Left cardiac atrium (tissue), 4 donors: ENCODE measurements at places on chromosomes 3 and 15.

DNA sequence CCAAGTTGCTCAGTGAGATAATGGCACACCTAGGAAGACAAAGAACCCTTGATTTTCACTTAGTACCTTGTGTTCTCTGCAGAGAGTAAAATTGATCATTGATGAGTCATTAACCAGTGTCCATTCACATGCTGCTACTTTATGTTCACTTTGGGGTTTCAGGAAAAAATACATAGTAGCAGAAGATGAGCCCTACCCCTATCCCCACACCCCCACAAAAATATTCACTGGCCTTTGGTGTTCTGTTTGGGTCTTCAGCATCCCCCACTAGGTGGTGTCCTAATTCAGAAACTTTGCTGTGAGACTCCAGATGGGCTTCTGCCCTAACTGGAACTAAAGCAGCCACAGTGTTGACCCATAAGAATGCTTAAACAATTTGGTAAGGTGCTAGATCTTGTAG is 178.8 kb downstream of the KLHL25 start:
- DNase-seq: no peak

GRCh38 chr3:169060037-169060436 is 603.5 kb downstream of the MECOM start:
- DNase-seq: no peak

- DNase-seq: no peak
Observed at GRCh38 chr15:42152921-42153698, 3.3 kb downstream of the PLA2G4F start.

DNA sequence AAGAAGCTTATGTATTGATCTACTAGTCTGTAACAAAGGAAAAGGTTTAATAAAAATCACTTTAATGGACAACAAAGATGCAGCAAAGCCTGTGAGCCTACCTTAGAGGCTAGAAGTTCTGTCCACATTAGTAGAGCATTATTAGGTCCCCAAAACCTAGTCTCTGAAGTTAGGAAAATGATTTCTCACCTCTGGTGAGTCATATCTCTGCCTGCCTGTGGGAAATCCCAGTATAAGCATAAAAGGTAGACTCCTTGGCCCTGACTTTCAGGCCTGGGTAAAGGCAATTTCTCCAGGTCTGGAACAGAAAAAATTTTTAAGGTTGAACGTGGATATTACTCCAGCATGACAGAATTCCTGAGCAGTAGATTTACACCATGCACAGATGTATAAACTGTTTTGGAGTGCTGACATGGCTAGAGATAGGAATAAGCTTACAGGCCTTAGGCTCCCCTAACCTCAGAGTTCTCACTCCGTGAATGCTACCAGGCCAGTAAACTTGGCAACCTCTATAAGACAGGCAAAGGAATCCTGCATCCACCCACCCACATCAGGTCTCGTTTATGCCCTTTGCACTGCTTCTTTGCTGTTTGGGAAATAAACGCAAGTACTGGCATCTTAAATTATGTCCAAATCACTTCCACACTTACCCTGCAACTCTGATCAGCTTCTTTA is 104.1 kb downstream of the SERPINI1 start:
- DNase-seq: no peak

- no peak for DNase-seq
Observed at GRCh38 chr3:60746695-60747416, 504.4 kb downstream of the FHIT start.

DNA sequence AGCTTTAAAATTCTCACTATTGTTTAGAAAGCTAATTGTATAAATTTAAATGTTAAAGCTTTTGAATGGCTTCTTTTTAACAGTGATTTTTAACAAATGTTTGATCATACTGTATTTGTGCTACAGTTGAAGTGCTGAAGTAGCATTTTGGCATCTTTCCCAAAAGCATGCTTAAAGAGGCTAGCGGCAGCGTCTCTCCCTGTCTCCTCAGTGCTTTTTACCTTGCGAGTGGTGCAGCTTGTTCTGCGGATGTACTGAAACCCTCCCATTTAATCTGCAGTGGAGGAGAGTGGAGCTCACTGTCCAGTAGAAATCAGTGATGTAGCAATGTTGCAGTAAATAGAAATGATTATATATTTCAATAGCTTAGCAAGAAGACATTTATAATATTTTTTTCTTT is 43.7 kb downstream of the LRRC49 start:
- no peak for DNase-seq

DNA sequence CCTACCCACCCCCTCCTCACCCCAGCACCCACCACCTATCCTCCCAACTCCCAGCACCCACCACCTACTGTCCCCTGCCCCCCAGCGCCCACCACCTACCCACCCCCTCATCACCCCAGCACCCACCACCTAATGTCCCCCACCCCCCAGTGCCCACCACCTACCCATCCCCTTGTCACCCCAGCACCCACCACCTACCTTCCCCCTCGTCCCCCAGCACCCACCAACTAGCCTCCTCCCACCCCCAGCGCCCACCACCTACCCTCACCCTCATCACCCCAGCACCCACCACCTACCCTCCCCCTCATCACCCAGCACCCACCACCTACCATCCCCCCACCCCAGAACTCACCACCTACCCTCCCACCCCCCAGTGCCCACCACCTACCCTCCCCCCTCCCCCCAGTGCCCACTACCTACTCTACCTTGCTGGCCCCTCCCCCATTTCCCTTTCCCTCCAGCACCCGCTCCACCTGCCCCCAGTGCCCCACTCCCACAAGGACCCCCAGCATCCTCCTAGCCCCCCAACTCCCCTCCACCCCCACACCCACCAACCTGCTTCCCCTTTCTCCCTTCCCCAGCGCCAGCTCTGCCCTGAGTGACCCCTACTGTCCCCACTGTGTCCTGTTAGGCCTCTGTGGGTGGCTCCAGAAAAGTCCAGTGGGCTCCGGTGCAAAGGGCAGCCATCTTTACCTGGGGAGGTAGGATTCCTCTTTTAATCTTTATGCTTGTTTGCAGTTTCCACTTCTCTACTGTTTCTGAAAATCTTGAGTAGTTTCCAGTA is 1.2 kb downstream of the UROC1 start:
- peak; percentile 10 for DNase-seq

DNA sequence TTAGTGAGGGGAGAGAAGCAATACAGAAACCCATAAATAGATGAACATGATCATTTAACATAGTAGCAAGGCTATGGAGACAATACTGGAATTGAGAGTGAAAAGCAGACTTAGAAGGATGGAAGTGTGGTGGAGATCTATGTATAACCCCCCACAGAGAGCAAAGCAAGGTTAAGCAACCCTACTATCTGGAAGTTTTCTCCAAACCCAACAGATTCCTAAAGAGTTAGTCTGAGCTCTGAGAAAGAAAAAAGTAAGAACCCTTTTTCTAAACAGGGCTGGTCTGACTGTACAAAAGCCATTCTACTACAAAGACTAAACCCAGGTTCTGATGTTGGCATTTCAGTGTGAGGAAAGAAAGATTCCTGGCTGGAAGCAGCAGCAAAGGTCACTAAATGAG is 153.2 kb downstream of the WNT5A start:
- DNase-seq: no peak

GRCh38 chr3:16999871-17000270 is 115.1 kb downstream of the PLCL2 start:
- no peak for DNase-seq
